ENCODE measurements at places on chromosomes 2 and 18.

DNA sequence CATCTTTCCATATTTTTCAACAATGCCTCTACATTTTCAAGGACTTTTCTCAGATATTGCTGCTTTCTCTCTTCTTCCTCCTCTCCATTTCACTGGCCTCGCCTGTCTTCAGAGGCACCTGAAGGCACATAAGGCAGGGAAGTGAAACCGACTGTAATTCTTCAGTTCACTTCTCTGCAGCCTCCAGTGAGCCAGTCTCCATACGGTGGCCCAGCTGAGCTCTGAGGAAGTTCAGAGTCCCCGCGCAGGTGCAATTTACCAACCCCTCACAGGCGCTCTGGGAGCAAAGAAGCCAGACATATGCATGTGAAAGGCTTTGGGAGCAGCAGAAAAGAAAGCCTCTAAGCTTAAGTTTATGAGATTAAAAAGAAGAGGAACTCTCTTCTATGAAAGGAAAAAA, 12.4 kb downstream of the KLHL14 start:
- no peak for DNase-seq

GRCh38 chr2:240522406-240522805, 35.4 kb downstream of the ANKMY1 start:
- no peak for DNase-seq

DNA sequence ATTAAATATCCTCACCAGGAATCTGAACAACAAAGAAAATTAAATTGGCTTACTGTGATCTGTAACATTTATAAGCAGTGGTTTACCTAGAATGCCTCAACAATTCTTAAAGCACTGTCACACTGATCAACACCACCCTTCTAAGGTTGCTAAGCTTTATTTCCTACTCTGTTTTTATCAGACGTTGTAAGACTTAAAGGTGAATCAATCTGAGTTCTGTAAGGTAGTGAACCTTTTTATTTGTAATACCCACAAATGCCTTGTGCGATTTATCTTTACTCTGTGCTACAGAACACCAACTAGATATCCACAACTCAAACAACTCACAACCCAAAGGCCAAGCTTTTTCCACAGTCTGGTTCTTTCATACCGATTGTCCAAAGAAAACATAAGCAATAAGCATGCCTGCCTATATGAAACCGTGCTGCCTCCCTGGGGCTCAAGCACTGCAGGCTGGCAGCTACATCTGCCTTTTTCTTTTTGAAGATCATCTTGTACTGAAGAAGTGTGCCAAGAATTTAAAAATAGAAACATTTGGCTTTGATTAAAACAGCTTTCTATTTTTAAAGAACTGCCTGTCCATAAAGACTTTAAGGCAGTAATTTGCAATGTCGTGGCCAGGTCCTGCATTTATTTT, 490.7 kb downstream of the NUP35 start:
- DNase-seq: peak; percentile 72

- no peak for DNase-seq
Observed at GRCh38 chr18:80258640-80259039, 11.3 kb upstream of the PARD6G start.

GRCh38 chr2:113863144-113863543, 26.7 kb upstream of the ACTR3 start:
- no peak for DNase-seq

DNA sequence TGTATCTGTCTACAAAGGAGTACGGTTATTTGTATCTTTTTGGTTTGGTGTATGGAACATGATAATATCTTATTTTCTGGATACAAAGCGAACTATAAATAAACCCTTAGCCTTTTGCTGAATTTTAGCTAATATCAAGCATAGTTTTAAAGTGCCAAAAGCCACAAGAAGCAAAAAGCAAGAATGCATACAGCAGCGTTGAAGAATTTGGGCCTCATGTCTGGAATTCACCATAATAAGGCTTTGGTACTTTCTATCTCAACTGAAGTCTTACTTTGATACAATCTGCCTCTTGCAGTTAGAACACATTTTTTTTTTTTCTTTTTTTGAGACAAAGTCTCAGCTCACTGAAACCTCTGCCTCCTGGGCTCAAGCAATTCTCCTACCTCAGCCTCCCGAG, 151.5 kb downstream of the ERBB4 start:
- DNase-seq: no peak

- no peak for DNase-seq
Observed at GRCh38 chr2:55999790-56000189, 76.2 kb upstream of the EFEMP1 start.

GRCh38 chr2:129133692-129134641, 815.3 kb upstream of the HS6ST1 start:
- no peak for DNase-seq

GRCh38 chr2:42545841-42546390, 22.5 kb upstream of the MTA3 start:
- no peak for DNase-seq

GRCh38 chr2:11974573-11974972, 228.1 kb downstream of the LPIN1 start:
- no peak for DNase-seq

- no peak for DNase-seq
Observed at GRCh38 chr2:232875256-232876121, 5.4 kb downstream of the SNORC start.

DNA sequence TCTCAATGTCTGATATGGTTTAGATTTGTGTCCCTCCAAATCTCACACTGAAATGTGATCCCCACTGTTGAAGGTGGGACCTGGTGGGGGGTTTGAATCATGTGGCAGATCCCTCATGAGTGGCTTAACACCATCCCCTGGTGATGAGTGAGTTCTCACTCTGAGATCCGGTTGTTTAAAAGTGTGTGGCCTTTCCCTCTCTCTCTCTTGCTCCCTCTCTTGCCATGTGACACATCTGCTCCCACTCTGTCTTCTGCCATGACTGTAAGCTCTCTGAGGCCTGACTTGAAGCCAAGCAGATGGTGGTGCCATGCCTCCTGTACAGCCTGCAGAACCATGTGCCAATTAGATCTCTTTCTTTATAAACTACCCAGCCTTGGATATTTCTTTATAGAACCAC, 108.8 kb downstream of the RBMS1 start:
- no peak for DNase-seq

DNA sequence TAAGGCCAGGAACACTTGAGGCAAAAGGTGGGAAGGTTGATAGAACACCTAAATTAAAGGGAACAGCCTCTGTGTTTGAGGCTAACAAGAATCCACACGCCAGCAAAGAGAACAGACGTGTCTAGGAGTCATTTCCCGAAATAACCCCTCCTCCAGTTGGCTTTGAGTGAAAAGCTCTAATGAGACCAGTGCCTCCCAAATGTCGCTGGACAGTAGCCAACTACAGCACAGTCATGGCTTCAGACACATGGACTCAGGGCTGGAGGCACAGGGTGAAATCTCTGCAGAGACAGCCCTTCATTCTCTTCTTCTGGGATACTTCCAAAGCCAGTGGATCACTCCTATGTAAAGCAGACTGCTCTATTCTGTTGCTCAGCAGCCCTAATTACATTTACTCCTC, 49.6 kb downstream of the SOWAHC start:
- DNase-seq: peak; percentile 2

- DNase-seq: no peak
Observed at GRCh38 chr2:3193443-3194330, 183.9 kb downstream of the EIPR1 start.

DNA sequence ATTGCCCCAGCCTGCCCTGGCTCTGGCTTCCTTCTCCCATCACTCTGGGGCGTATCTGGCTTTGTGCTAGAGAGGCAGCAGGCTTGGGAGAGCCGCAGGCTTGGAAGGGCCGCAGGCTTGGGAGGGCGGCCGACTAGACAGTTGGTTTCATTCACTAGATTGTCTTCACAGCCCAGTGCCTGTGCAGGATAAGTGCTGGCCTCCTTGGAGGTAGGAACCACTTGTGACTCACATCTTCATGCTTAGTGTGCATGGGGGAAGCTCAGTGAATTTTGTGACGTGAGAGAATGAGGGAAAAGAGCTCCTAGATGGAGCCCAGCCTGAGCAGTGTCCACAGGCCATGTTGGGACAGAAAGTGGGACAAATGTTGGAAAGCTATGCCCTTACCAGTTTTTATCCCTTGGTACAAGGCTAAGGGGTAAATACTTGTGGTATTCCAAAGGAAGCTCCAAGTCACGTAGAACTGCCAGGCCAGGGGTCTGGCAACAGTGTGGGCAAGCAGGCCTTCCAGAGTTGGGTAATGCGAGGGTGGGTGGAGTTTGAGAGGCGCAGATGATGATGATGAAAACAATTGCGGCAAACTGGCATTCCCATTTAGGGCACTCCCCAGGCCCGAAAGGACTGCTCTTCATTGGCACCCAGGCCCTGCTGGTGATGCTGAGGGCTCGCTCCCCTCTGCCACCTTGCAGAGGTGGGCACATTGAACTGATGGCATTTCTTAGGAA, 100.1 kb downstream of the DDX1 start:
- no peak for DNase-seq

GRCh38 chr2:856041-856440, 94.6 kb upstream of the SNTG2 start:
- DNase-seq: no peak

- DNase-seq: no peak
Observed at GRCh38 chr2:25856377-25856776, 21.9 kb downstream of the ASXL2 start.

GRCh38 chr2:170361090-170361936, 183.4 kb downstream of the MYO3B start:
- peak; percentile 8 for DNase-seq

- no peak for DNase-seq
Observed at GRCh38 chr2:226699321-226699720, 100.3 kb downstream of the IRS1 start.

DNA sequence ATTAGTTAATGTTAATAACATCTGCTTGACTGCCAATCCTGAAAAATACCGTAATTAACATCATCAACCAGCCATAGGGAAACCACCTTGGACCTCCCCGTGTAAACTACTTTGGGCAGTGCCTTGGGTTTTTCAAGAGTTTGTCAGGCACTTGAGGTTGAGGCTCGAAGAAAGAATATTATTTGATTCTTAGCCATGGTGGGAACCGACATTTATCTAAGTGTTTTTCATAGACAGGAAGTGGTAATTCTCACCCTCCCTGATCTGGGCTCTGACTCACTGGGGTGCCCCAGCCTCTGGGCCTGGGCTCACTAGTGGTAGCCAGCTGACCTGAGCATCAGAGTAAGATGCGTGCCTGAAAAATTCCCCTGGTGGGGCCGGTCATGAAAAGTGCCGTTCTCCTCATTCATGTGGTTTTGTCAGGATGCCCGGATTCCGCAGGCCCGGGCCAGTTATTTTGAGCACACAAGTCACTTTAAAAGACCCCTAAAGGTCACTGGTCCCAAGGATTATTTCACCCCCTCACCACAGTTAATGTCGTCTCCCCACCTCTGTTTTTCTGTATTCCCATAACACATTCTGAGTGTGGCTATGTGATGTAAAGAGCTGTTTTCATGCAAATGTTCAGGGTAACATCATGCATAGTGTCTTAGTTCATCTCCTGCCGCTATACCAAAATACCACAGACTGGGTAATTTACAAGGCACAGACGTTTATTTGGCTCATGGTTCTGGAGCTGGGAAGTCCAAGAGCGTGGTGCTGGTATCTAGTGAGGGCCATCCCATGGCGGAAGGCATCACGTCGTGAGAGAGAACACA, 21.6 kb upstream of the SPATA3 start:
- DNase-seq: no peak

- DNase-seq: peak; percentile 10
Observed at GRCh38 chr2:240426845-240427721, 8.4 kb upstream of the GPC1 start.

DNA sequence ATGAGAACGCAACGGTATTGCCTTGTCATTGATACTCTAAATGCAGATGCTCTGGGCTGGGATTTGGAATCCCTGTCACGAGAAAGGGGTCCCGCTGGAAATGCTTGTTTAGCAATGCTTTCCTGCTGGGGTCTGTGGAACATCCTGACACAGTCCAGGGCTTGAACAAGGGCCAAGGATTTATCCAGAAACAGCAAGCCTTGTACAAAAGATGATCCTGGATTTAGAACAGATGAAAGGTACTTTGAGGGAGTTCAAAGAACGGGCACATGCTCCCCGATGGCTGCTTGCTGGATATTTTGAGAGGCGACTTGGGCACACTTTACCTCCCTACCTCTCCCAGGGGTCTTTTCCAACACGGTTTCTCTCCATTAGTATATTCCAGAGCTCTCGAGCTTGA, 108.1 kb upstream of the CELF4 start:
- DNase-seq: no peak

DNA sequence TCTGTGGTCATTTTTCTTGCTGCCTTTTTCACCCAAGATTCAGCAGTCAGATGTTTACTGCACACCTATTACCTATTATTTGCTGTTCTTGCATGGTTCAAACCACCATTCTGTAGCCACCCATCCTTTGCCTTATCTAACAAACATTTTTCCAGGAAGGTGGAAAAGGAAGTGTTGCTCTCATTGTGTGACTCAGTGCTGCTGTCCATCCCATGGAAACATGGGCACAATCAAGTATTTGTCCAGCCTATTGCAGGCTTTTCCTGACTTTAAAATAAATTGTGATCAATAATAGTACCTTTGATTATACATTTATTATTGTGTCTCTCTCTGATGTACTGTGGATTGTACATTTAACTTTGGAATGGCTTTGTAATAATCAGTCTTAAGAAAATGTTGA, 53.2 kb downstream of the USP14 start:
- DNase-seq: no peak

DNA sequence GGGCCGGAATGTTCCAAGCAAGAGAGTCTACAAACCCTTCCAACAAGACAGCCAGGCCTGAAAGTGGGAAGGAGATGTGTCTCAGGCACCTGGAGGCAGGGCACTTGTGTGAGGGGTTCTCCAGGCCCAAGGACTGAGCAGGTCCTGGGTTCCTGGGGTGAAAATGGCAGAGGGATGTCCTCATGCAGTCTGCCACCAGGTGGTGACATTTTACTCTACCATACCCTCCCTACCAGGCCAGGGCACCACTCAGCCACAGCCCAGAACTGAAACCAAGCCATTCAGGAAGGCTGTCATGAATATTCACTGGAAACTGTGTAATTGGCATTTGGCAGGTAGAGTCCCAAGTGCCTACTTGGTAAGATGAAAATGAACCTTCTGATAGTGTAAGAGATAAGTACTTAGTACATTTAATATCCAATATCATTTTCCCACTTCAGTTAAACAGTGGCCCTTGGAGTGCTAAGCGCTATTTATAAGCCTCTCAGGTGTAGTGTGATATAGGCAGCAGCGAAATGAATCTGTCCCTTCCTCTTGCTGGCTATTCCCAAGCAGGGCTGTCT, 185.1 kb downstream of the MYO5B start:
- peak; percentile 61 for DNase-seq

GRCh38 chr18:11956371-11957308, 24.7 kb upstream of the IMPA2 start:
- DNase-seq: no peak

DNA sequence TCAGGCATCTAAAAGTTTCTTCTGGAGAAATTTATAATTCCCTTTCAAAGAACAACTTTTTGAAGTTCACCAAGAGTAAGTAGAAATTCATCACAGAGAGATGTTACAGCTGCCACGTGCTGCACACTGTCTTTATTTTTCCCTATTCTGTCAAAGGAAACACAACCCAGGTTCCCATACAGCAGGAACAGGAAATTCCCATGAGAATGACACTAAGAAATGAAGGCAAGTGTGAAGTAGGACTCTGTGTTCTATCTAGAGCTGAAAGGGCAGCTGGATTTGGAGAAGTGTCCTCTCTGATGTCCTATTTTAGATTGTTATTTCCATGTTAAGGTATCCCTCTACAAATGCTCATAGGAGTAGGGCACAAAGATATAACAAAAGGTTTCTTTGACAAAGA, 58.8 kb downstream of the PID1 start:
- DNase-seq: no peak

- no peak for DNase-seq
Observed at GRCh38 chr2:98561902-98562695, 46.2 kb downstream of the COA5 start.
